ENCODE measurements at places on chromosomes 12 and 14.

DNA sequence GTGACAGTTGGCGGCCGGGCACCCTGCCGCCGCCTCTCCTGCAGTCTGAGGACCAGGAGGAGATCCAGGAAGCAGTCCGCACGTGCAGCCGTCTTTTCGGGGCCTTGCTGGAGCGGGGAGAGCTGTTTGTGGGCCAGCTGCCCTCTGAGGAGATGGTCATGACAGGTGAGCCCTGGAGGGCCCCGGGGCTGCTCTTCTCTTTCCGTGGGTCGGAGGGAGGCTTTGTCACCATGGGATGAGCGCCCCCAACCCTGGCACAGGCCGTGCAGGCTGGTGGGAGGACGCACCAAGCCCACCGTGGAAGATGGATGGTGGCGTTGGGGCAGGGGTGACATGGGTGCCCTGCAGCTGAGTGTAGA lies 532 bp downstream of the NOC4L start:
- no peak for DNase-seq

DNA sequence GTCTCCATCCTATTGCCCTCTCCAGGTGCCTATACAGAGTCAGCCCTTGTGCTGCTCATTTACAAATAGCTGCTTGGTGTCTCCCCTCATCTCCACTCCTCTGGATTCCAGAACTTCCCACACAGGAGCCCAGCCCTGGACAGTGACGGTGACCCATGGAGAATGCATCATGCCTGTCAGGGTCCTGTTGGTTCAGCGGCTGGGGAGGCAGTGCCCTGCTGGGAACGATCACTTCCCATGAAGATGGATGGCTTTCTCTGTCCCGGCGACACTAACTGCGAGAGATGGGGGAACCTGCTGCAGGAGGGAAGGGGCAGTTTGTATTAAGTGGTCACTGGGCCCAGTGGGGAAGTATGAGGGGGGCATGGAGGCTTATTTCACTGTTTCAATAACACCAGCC lies 395.0 kb upstream of the TBX3 start:
- no peak for DNase-seq

DNA sequence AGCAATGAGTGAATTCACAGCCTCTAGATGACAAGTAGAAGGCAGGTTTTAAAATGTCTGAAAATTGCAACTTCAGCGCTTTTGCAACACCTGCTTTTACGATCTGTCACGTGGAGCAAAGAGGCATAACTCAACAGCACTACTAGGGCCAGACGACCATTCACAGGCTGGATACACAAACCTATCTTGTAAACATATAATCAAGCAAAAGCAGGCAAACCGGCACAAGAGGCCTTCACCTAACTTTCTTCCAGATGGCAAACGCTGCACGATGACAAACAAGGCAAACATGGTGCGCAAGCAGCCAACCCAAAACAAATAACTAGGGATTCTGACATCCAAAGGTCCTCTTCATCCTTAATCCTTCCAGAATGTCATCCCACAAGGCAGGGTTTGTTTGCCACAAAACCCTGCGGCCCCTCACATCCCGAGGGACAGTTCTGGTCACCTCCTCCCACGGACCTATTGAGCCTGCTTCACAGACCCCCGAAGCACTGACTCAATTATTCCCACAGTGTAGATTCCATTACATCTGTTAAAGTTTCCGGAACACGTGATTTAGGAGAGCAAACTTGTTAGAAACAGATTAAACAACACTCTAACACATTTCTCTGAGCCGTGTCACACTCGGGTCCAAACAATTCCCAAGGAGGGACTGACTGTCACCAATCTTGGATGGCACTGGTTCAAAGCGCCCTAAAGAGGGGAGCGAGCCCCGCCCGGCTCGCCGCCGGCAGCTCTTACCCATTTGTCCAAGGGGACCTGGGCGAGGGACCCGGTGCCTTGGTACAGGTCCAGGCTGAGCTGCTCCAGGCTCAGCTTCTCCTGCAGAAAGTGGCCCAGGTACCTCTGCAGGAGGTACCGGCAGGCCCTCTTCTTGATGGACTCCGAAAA lies 823 bp downstream of the ATG2B start:
- no peak for DNase-seq

DNA sequence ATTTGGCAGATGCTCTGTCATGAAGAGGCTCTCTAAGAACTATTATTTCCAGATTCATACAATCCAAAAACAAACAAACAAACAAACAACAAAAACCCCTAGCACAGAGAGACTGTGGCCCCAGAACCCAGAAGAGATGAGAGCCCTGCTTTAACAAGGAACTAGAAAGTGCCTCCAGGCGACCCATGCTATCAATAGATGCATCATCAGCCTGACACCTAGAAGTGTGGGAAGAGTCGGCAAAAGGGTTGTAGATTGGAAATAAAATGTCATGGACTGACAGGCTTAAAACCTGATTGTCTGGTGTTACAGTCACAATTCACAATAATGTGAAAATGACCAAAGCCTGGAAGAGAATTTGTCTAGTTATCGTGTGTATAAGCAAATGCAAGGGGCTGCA lies 50.6 kb upstream of the FLRT2 start:
- DNase-seq, result no peak

DNA sequence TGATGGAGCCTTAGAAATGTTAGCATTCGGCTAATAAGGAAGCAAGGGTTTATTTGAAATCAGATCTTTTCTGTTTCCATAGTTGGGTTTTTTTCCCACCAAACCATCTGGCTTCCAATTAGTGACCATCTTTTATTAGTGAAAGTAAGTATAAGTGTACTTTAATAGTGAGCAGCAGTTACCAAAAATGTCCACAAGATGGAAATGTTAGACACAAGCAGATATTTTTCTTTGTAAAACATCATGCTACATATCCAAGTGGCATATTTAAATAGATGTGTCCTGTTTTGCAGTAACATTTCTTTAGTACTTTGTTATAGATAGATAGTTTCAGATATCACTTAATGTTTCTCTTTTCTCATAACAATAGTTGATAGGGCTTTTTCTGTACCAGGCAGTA lies 28.8 kb downstream of the YEATS4 start:
- DNase-seq, result no peak

DNA sequence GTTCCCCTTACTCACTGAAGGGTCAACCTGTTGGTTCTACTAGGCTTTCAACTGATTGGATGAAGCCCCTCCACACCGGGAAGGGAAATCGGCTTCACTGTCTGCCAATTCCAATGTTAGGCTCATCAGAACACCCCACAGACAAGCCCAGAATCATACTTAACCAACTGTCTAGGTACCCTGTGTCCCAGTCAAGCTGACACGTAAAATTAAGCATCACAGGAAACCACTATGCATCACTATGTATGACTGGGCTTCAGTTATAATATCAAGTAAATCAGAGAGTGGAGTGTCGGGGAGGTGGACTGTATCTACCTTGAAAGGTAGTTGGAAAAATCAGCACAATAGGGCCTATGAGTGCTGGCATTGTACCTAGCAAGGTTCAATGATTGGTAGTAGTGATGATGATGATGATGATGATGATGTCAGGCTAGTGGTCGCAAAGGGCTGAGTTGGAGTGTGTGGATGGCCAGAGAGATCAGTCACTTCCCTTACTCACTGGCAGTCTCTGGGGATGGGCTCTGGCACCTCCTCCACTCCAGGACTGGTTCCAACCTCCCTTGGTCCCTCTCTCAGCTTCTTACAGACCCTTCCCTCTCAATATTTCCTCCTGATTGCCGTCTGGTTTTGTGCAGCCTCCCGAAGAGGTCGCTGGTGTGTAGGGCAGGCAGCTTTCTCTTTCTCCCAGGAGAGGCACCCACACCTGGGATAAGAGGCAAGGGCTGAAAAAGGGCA lies 3.3 kb upstream of the ATG101 start:
- DNase-seq, result no peak

DNA sequence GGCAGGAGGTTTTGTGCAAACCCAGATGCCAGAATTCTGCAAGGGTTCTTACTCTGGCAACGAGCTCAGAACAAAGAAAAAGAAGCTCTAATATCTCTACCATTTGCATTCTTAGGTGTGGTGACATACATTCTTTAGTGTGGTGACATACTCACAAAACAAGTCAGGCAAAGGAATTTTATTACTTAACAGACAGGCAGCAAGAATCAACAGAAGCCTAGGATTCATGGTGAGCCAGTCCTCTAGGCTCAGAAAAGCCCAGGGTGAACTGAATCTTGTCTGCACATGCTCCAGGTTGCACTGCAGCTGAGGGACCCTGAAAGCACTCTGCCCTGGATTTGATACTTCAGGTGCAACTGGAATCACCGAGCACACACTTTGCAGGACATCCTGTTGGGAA lies 122.4 kb upstream of the PTPRQ start:
- DNase-seq, result no peak

GRCh38 chr12:12985817-12986408 lies 14.2 kb downstream of the HEBP1 start:
- DNase-seq, result no peak

GRCh38 chr12:13940335-13940865 lies 41.0 kb downstream of the GRIN2B start:
- no peak for DNase-seq

DNA sequence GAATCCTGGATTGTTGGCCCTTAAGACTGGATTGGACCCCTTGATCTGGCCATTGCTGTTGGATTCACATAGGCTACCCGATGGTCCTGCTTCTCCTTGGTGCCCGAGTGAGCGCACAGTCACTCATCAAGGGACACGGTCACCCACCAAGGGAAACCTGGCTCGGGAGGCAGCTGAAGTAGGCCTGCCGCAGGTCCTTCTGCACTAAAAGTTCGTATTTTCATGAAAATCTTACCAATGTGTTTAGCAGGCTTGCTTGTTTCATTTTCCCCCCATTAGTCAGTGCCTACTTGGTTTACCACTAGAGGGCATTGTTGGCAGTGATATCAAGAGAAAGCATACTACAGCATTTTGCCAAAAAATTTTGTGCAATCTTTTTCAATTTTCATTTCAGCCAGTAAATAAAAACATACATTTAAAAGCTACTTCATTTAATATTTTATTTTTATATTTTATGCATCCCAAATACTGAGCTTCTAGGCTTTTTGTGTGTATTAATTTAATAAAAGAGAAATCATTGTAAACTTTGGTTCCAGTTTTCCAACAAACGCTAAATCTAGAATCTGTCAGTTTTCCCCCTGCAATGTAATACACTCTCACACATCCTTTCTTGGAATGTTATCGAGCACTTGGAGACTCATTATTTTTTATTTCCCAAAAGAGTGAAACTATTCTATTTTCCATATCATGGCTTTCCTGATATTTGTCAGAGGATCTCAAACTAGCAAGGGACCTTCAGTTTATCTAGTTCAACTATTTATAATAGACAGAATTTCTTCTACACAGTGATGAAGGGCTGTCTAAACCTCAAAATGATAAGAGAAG lies 116.7 kb downstream of the LMNTD1 start:
- DNase-seq, result peak; percentile 48

GRCh38 chr14:91400696-91401095 lies 16.9 kb downstream of the CCDC88C start:
- no peak for DNase-seq

DNA sequence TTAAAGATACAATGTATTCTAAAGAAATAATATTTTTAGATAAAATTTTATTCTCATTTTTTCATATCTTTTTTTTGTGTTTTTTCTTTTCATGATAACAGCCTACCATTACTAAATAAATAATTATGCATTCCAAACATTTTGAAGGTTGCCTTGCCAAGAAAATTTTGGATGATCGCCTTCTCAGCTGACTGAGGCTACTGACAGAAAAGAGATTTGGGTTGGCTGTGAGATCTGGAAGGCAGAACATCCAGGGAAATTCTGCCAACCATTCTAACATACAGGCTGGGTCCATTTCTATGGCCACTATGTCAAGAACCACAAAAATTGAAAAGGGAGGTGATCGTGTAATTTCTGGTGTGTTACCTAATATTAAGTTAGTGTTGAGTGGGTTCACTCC lies 48.1 kb downstream of the GALNT8 start:
- no peak for DNase-seq

GRCh38 chr14:90405101-90405500 lies 8.3 kb downstream of the CALM1 start:
- DNase-seq, result no peak

All from NCI-H1930 (cell line).